ENCODE measurements at places on chromosomes 13 and 19. TPM values are rescaled to one million over a fixed set of nuclear protein-coding genes. Genes with fewer than 3 reads are reported as not detected.

DNA sequence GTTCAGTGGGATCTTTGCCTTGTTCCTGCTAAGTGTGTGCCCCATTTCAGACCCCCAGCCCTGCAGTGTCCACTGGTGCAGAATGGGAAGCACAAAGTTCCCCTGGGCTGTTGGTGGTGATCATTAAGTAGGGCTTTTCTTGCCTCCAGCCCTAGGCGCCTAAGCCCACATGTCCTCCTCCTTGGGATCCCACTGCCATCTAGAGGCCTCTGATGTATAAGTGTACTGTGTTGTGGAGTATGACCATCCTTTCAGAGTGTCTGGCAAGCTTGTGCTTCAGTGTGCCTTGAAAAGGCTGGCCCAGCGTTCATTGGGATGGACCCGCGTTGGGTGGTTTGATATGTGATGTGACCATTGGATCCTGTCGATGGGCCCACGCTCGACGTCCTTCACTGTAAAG, 71.2 kb downstream of the WASF3 start:
- no peak for DNase-seq

- DNase-seq: no peak
Observed at GRCh38 chr19:48698046-48698445, 2.3 kb downstream of the FUT2 start.

DNA sequence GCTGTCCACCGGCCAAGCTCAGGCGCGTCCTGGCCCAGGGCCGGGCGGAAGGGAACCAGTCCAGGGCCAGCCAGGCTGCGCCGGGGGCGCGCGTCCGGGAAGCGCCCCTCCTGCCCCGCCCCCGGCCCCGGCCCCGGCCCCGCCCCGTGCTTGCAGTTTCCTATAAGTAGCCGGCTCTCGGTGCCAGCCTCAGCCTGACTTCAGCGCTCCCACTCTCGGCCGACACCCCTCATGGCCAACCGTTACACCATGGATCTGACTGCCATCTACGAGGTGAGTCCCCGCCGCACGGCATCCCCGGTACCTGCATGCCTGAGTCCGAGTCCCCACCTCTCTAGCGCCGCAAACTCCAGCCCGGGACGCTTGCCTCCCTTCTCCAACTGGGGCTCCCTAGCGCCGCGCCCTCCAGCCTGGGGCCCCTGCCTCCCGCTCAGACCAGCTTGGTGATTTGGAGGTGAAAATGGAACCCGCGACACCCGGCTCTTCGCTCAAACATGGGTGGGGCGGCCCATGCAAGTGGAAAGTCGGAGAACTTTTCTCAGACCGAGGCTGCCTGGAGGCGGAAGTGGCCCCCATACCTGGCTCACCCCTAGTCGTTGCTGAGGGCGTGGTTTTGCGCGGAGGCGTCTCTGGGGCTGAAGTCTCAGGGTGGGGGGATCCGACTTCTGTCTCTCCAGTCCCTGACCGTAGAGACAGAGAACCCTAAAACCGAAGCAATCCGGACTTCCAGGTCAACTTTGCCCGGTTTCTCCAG, at the start of gene ZFP36:
Gene ZFP36 (plus strand): TSS at position 192 of the 754 bp plus-strand sequence. CDS start 58 bp downstream, at position 250.
- DNase-seq: peak; percentile 89

DNA sequence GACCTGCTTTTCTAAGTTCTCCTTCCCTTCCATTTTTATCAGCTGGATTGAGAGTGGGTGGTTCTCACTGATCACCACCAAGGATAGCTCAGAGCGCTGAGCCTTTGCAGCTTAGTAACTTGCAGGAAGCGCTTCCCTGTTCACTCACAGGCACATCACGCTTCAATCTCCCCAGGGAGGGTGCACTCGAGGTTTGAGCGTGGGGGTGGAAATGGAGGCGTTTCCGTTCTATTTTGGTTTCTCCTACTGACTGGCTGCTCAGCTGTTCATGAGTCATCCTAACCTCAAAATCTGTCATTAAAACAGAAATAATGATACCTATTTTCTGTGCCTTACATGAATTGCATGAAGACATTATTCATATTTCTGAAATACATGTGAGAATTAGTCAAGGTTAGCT, 292.1 kb downstream of the SPRY2 start:
- peak; percentile 37 for DNase-seq

DNA sequence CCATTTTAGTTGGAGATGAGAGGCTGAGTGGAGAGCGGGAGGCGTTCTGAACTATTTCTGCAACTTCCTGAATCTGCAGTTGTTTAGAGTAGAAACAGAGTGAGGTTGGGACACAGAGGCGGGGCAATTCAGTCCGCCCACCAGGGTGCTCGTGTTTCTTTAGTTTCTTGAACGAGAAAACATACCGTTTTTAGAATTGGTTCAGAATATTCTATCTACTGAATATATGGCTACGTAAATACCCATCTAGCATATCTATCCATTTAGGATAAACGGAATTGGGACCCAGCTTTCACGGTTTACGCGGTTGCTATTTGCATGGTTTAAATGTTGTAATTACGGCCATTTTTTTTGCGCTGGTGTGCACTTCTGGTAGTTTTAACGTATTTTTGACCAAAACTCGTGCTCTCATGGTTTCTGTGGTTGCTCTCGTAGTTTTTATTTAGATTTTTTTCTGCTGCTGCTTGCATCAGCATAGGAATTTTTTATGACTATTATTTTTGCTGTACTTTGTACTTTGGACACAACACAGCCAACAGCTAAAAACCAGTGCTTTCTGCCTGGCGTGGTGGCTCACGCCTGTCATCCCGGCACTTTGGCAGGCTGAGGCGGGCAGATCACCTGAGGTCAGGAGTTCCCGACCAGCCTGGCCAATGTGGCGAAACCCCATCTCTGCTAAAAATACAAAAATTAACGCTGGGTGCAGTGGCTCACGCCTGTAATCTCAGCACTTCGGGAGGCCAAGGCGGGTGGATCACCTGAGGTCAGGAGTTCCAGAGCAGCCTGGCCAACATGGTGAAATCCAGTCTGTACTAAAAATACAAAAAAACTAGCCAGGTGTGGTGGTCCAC, 32.7 kb downstream of the TIMM13 start:
- no peak for DNase-seq

- no peak for DNase-seq
Observed at GRCh38 chr19:6738787-6739389, 592 bp upstream of the TRIP10 start.

DNA sequence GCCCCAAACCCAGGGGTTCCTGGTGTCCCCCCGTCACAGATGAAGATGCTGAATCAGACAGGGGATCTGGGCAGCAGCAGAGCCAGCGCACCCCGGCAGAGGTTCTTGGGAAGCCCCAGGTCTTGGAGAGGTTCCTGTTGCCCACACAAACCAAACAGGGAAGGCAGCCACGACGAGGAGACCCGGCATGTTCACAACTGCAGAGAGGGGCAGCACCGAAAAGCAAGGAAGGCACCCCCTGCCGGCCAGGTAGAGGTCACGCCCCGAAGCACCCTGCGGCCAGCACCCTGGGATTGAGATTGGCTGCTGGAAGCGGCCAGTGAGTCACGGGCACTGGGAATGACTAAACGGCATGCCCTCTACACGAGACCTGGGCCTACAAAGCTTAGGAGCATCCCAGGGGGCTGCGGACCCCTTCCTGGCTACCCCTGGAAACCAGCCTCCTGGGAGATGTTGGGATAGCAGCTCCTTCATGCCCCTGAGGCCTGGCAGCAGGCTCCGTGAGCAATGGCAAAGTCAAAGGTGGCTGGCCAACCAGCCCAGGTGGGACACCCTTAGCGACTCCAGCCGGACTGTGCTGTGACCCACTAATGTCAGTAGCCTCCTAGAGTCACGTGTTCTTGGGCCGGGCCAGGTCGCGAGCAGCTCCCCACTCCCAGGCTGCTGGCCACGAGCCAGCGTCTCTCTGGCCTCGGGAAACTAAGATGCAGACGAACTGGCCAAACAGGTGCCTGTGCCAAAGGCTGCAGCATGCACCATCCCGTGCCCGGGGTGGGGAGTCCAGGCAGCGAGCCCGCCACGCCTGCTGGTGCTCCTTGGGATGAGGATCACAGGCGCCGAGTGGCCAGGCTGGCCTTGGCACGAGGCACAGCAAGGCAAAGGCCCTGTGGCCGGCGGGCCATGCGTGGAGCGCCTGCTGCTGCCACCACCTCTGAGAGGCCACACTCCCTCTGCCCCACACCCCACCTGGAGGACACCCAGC, 43.2 kb downstream of the MLLT1 start:
- peak; percentile 90 for DNase-seq

DNA sequence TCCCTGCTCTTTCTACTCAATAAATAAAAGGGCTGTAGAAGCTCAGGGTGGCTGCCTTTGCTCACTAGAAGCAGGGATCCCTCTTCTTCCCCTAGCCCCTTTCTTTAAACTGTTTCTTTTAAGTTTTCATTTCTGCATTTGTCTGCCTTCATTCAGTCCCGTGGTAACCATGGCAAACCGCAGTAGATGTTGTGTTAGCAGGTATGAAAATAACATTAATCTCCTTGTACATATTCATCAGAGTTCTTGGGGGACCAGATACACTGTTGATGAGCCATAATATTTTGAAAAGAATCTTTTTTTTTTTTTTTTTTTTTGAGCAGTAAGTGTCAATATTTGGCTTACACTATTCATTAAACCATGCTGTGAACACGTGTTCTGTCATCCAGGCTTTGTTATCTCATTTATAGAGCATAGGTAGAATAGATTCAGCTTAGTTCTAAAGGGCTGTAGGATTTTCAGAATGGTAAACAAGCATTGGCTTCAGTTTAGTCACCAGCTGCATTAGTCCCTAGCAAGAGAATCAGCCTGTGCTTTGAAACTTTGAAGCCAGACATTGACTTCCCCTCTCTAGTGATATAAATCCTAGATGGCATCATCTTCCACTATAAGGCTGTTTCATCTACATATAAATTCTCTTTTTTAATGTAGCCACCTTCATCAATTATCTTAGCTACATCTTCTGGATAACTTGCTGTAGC, 59.4 kb upstream of the SPRY2 start:
- no peak for DNase-seq

DNA sequence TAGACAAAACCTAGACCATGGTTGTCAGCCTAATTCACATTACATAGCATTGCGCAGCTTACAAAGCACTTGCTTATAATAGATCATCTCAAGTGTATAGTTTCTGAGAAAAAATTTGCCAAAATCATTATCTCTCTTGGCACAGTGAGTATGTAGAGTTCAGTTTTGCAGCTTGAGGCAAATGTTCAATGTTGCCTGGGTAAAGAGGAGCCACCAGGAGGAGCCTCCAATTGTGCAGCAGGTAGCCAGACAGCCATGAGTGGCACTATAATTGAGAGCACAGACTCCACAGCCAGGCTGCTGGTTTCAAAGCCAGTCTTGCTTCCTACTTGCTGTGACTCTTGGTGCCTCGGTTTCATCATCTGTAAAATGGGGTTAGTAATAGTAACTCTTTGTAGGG, 24.0 kb upstream of the OLFM4 start:
- no peak for DNase-seq

DNA sequence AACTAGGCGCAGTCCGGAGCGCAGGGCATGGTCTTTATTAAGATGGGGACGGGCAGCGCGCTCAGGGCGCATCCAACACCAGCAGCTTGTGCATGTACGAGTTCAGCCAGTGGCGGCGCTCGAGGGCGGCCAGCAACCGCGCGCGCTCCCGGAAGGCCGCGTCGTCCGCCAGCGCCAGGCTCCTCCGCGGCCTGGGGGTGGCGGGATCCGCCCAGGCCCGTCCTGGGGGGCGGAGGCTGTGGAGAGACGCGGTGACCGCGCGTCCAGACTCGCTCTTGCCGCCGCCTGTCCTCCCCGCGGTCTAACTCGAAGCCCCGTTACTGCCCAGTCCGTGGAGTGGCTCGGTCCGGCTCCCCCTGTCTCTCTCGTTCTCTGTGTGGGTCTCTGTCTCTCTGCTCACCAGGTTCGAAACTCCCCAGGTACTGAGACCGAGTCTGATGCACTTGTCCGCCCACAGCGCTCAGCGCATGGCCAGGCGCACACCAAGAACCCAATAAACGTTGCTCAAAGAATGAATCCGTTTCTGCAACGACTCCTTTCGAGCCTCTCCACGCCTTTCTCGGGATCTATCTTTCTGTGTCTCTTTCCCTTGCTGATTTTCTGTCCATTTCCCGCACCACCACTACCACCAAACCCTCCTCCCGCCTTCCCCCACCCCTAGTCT, 702 bp downstream of the PTH2 start:
- no peak for DNase-seq

DNA sequence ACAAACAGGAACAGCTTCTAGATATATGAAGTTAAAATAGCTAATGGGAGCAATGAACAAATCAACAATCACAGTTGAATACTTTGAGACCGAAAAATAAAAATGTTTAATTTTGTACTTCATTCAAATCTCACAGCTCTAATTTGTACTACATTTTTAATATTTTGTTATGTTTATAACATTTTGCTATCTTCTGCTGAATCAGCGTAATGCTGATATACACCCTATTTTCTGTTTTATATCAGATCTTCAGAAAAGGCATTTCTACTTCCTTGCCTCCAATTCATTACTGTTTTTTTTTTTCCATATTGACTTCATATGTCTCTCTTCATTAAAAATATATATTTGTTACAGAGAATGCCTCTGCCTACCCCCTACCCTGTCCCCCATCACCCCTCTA, 27.9 kb upstream of the GPR183 start:
- DNase-seq: no peak

- no peak for DNase-seq
Observed at GRCh38 chr13:105329359-105329758, 1206.1 kb downstream of the EFNB2 start.

GRCh38 chr13:45707516-45708100, 5.5 kb downstream of the CBY2 start:
- DNase-seq: no peak

DNA sequence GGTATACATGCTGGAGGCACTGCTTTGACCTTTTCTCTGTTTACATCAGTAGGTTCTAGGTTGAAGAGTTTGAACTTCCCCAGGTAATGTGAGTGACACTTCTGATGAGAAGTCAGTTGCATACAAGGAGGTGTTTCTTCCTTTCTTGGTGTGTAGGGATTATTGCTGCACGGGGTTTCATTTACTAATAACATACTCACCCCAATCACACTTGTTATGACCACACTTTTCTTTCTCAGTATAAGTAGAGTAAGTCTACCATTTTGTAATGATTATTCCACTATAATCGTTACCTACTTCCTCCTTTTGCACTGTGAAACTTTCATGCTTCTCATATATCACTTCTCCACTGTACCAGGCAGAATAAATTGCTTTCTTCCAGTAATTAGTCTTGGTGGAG, 138.0 kb downstream of the TNFSF13B start:
- no peak for DNase-seq

DNA sequence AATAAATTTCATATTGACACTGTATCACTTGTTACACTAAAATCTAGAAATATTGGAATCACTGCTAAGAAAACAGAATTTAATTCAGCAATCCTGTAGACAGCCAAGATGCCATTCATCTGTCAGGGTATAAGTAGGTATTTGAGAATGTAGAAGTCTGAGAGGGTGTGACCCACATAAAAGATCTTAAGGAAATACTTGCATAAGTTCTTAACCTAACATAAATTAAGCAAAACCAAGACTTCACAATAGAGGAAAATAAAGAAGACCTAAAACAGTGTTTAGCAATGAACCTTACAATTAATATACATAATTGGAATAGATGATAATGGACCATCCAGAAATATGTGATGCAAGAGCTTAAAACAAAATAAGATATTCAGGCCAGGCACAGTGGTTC, 636.2 kb downstream of the TBC1D4 start:
- DNase-seq: no peak

SYCN gene
- not detected for polyA plus RNA-seq

CACNG8 gene
- polyA plus RNA-seq: 0.11 TPM

DDX49 gene
- polyA plus RNA-seq: 38.9 TPM

KANK3 gene
- 14.6 TPM for polyA plus RNA-seq

CYP4F8 gene
- not detected for polyA plus RNA-seq

USE1 gene
- 34.0 TPM for polyA plus RNA-seq

CPAMD8 gene
- polyA plus RNA-seq: 78.8 TPM

Data from left lung (tissue), 14 donors.